ENCODE measurements at places on chromosomes 2 and 18. TPM values are rescaled to one million over a fixed set of nuclear protein-coding genes. Genes with fewer than 3 reads are reported as not detected.
A peak's percentile ranks its signal among the peaks of the same experiment; 100 is the strongest.

DNA sequence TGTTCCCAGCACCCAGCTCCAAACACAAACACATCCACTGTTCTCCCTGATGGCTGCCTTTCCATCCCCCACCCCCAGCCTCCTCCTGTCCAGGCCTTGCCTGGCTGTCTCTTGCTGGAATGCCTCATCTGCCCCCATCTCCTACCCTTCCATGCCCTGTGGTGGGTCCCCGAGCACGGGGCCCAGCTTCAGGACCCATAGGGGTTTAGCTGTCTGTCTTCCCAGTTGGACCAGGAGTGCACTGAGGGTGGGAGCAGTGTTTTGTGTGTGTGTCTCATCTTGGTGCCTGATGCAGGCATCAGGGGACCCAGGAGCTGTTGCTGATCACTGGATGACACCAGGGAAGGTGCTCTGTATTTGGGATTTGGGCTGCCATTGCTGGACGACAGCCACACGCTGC is 34.5 kb downstream of the GLI2 start:
- DNase-seq: no peak

GRCh38 chr2:204250692-204251091 is 294.6 kb upstream of the PARD3B start:
- DNase-seq: no peak

- no peak for DNase-seq
Measured at GRCh38 chr18:35024965-35025364, 16.2 kb upstream of the MAPRE2 start.

DNA sequence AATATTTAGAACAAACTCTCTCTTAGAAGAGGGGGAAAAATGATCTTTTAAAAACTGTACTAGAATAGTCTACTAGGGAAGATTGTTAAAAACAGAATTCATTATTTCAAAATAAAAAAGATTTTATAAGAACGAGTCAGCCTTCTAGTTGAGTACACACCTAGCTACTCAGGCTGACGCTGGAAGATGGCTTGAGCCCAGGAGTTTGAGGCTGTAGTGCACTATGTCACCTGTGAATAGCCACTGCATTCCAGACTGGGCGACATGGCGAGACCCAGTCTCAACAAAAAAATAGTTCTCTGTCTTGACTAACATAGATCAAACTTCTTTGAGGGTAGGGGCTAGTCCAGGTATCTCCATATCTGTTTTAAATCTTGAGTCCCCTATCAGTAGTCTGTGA is 33.9 kb downstream of the ERLEC1 start:
- DNase-seq: no peak

DNA sequence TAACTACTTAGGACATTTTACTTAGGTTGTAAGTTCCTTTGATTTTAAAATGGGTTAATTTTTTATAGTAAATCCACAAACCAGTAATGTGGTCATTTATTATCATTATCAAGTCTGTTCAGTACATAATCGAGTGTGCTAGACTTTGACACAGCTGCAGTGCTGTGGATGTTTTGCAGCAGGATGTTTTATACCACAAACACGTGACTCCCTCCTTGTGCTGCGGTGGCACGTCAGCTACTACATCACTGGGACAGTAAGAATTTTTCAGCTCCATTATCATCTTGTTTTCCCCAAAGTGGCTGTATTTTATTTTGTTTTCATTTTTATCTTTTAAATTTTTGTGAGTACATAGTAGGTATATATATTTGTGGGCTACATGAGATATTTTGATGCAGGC is 70.0 kb downstream of the ATP9B start:
- DNase-seq: no peak

GRCh38 chr2:28117104-28117596 is 226.6 kb downstream of the BABAM2 start:
- no peak for DNase-seq

GRCh38 chr2:128536925-128537620 is 218.4 kb upstream of the HS6ST1 start:
- peak; percentile 39 for DNase-seq

GRCh38 chr2:177921726-177922125 is 150.9 kb downstream of the PDE11A start:
- no peak for DNase-seq

- DNase-seq: peak; percentile 77
Measured at GRCh38 chr2:121529439-121530211, 1.1 kb upstream of the RNU4ATAC start.

DUSP19 gene
- total RNA-seq: 4.7 TPM

TAF1B gene
- total RNA-seq: 20.4 TPM

MEP1B gene
- total RNA-seq: not detected

BOK gene
- 2.6 TPM for total RNA-seq

EPB41L3 gene
- total RNA-seq: 0.44 TPM

Measured in K562 (cell line).